Bronchial epithelial cell (primary cell): ENCODE measurements at places on chromosomes 5 and 9. TPM values are rescaled to one million over a fixed set of nuclear protein-coding genes. Genes with fewer than 3 reads are reported as not detected.

The SOX30 gene
- total RNA-seq: under 0.01 TPM in 1 of 2 replicates, not detected in the other

The FGD3 gene
- 0.26 and 1.0 TPM in 2 replicates for total RNA-seq

DNA sequence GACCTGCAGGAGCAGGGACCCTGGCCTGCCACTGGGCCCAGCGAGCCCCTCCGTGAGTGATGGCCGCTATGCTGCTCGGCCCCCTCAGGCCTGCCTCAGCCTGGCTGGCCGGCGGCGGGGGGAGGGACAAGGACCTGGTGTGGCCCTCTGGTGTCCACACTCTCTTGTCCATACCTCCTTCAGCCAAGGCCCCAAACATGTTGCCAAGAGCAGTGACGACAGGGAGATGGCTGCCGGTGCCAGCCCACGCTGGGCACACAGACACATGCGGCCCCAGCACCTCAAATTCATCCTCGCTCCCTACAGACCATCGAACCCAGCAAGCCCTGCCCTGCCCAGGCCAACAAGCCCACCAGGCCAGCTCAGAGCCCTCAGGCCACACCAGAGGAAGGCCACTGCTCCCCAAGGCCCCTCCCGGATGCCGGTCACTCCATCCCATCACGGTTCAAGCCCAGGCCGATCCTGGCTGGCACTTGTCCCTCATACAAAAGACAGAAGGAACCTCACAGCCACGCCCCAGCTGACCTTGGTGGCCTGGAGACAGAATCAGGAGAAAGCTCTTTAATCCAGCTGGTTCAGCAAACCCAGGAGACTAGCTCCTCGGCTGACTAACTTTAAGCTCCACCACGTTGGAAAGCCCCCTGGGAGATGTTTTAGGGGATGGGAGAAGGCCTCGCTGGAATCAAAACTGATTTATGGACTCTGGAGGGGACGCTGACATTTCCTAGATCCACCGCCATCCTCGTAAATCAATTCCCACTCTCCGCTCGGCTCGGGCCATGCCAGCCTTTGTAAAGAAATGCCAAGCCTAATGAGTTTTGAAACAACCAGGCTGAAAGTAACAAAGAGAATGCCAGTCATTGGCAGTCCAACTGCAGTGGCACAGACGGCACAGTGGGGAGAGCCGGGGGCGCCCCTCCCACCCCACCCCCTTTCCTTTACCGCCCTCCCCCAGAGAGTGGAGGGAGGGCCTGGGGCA is 84.9 kb downstream of the VAV2 start:
- no peak for DNase-seq

DNA sequence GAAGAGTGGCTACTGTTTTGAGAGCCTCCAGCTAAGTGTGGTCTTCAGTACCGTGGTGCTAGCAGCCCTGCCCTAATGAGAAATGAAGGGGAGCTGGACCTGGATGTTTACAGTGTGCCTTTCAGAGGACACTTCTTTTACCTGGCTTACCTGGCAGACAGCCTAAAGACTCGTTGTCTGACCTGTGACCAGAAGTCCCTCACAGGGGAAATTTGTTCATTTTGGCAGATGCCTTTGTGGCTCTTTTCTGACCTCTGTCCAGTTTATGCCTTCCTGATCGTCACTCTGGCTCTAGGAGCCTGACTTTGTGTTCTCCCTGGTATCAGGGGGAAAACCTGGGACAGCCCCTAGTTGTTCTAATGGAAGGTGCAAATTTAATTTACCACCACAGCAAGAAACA is 475.1 kb downstream of the DMRTA1 start:
- DNase-seq: no peak

- peak; percentile 17 for DNase-seq
These were observed 173.6 kb downstream of the ISL1 start for GRCh38 chr5:51556833-51557232.

- peak; percentile 64 for DNase-seq
These were observed 6.6 kb upstream of the ENC1 start for GRCh38 chr5:74647096-74647495.

DNA sequence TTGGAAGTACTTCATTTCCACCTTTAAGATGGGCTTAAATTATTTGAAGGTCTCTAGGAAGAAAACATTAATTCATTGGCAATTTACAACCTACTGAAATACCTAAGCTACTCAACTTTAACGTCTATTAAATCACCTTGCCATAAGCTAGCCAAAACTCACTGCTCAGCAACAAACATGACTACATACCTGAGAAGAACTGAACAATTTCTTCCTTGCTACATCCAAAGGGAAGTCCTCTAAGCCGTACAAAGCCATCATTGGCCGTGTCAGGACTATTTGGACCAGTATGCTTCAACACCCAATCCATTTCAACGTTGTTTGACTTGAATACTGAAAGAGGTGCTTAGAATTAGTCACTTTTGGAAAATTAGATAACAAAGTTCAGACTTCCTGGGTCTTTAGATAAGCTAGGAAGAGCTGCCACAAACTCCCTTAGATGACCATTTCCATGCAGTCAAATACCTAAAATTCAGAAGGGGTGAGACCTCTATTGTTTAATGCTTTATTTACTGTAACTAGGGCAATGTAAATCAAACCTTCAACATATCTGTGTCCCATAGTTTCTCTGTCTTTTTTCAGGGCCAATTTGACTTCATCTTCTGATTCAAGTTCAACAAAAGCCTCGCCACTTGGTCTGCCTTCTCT is 2.6 kb downstream of the HNRNPH1 start:
- no peak for DNase-seq

GRCh38 chr5:134550271-134551214 is 25.1 kb downstream of the JADE2 start:
- DNase-seq: no peak

DNA sequence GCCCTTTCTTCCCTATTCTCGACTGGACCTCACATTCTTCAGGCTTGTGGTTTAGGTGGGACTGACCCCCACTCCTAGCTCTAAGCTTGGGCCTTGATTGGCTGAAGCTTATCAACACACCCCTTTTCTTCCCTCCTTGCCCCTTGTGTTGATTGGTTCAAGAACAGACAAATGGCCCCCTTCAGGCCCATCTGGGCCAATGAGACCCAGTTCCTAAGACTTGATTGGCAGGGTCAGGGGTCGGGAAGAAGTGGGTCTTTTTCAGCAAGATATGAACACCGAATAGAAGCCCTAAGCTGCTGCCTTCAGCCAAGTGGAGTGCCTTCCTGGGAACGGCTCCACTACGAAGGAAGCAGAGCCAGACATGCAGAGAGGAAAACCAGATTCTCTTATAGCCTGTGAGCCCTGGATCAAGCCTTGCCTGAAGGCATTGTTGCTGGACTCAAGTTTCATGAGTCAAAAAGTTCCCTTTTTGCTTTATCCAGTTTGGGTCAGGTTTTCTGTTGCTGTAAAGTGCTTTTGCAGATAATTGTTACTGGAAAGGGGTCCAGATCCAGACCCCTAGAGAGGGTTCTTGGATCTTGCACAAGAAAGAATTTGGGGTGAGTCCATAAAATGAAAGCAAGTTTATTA is 22.4 kb upstream of the NCS1 start:
- no peak for DNase-seq
